ENCODE measurements at places on chromosomes 3 and 15.

GRCh38 chr3:50639055-50639494 lies 22.1 kb downstream of the MAPKAPK3 start:
- no peak for DNase-seq

DNA sequence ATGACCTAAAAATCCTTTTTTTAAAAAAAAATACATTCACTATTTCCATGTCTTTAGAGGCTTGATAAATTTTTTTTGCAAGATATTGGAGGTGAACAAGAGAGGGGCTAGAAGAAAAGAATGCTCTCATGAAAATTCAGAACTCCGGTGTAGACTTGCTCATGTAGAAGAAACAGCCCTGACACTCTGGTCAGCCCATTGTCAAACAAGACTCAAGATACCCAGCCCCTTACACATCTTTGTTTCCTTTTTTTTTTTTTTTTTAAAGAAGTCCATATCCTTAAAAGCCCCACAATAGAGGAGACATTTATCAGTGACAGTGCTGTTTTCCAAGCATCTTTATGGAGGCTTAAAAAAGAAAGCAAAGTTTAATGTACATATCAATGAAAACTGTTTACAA lies 196.8 kb upstream of the RORA start:
- no peak for DNase-seq

- DNase-seq: no peak
Measured at GRCh38 chr15:62455441-62455921, 290.4 kb upstream of the C2CD4B start.

- DNase-seq: no peak
Measured at GRCh38 chr3:114584734-114585371, 291.0 kb downstream of the TIGIT start.

- DNase-seq: no peak
Measured at GRCh38 chr3:134641671-134642300, 9.0 kb downstream of the KY start.

DNA sequence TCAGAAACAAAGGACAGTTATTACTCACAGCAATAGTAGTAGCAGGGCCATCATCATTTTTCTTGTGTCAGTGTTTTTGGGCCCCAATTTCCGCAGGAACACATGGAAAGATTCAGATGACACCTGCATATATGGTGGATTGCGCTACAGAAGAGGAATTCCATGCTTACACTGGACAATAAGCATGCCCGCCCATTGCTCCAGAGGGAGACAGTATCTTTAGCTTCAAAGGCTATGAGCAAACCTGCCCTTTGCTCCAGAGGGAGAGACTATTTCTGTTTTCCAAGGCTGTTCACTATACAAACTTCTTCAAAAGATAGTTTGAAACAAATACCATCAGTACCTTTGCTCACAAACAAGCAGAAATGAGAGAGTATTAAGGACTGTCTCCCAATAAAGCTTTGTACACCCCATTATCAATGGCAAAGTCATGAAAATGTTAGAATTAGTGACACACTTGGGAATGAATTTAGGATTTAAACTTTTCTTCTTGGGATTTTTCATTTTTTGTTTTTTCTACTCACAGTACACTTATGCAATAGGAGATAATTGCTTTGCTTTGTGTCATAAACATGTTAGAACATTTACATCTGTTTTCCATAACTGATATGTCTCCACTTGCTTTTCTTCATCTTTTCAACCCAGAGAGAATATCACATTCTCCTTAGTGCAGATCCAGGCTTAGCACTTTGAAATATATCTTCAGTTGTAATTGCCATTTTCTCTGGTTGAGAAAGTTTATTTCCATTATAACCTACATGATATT lies 564.5 kb upstream of the ZNF717 start:
- no peak for DNase-seq

DNA sequence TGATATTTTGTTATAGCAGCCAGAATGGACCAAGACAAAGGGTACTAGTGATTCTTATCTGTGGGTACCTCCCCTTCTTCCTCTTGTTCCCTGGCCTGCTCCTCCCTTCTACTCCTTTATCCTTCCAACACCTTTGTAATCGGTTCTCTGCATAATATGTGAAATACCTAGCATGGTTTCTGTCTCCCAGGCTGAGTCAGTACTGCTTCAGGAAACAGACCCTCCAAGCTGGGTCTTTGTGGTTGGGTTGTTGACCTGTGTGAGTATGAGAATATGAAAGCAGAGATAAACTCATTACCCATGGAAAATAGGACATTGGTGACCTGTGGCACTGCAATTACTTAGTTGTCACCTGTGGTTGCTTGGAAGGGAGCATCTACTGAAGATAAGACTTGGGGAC lies 69.3 kb upstream of the KLF13 start:
- no peak for DNase-seq

DNA sequence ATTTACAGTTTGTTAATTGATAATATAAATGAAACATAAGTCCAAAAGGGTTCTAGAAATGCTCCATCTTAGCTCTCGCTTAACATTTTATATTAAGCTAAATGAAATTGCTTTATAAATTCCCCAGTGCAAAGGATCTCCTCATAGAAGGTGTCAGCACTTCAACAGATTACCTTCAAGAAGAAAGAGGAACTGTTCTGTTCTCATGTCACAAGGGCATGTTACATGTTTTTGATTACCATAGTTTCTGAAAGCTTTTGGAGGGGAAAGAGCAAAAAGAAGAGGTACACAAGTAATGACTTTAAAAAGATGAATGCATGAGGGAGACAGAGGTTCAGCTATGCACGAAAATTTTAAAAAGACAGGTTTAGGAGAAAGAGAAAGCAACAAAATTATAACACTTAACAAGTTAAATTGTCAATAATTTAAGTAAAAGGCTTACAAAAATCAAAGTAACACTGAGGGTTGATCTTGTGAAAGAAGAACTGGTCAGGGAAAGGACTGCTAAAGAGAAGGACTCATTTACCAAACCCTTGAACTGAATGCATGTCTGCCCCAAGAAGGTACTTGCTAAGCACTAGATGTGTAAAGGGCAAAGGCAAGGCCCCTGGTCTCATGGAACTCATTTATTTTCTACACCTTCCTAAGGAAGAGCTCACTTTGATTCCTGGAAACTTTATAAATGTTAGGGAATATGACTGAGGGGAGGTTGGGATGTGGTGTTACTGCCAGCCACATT lies 45.1 kb downstream of the CCDC191 start:
- no peak for DNase-seq

- DNase-seq: no peak
Measured at GRCh38 chr3:21142949-21143348, 608.1 kb downstream of the ZNF385D start.

DNA sequence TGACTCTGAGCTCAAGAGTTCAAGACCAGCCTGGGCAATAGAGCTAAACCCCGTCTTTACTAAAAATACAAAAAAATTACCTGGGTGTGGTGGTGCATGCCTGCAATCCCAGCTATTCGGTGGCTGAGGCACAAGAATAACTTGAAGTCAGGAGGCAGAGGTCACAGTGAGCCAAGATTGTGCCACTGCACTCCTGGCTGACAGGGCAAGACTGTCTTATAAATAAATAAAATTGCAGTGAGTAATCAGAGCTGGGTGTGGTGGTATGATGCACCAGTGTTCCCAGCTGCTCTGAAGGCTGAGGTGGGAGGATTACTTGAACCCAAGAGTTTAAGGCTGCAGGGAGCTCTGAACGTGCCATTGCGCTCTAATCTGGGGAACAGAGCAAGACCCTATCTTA lies 55.9 kb upstream of the GCNT3 start:
- no peak for DNase-seq

DNA sequence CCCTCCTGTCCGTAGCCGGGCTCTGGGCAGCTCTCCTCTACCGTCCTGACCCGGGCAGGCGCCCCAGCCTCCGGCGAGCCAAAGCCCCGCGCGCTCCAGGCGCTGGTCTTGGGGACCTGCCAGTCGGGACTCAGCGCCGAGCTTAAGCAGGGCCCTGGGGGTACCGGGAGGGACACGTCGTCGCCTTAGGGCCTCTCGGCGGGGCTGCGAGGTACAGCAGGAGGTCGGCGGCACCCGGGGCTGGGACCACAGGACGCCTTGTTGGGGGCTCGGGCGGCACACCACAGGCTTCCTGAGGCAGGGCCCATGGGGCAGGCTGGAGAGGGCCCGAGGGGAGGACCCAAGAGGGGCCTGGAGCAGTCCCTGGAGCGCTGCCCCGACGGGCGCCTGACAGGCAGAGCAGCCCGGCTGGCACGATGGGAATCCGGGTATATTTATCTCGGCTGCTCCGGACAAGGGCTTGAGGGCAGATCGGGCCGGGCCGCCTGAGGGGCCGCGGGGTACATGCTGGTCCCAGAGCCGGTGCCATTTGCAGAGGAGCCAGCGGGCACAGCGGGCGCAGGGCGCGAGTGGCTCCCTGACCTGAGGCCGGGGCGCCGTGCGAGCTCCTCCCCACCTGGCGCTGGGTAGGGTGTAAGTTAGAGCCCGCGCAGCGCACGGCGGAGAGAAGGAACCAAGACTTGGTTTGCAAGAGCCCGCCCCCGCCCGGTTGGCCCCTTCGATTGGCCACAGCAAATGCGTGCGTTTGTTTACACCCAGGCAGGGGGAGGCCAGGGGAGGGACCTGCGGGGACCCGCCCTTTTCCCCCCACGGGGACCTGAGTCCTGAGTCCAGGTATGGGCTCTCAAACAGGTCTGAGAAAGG lies 574 bp downstream of the SLC38A3 start:
- peak; percentile 87 for DNase-seq

GRCh38 chr3:53813229-53813628 lies 33.0 kb downstream of the CHDH start:
- no peak for DNase-seq

DNA sequence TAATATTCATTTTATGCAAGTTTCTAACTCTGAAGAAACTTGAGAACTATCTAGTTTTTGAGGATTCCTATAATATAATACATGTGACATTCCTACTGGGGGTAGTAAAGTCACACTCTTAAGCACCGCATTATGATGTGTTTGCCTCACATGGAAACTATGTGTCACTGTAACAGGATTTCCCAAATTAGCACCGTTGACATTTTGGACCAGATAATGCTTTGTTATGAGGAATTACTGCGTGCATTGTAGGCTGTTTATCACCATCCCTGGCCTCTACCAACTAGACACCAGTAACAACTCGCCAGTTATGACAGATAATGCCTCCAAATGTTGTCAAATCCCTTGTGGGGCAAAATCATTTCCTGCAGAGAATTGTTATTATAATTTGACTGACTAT lies 267.8 kb downstream of the RAP2B start:
- DNase-seq: no peak

- no peak for DNase-seq
Measured at GRCh38 chr3:34294240-34294639, 495.8 kb downstream of the PDCD6IP start.

- DNase-seq: no peak
Measured at GRCh38 chr15:73884159-73884558, 10.8 kb downstream of the TBC1D21 start.

DNA sequence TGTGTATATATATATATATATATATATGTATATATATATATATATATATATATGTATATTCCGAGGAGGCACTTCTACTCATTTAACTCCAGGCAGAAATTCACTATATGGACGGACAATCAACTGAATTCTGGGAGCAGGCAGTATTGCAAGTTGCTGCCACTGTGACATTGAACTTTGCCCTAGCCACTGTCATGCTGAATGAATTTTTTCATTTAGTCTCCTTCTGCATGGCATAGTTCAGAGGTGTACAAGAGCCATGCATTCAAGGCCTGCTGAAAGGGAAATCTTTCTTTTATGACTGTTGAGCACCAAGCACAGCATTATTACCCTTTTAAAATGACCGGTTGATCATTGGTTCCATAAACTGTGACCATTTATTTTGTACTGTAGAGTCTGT lies 176.2 kb upstream of the THRB start:
- no peak for DNase-seq

DNA sequence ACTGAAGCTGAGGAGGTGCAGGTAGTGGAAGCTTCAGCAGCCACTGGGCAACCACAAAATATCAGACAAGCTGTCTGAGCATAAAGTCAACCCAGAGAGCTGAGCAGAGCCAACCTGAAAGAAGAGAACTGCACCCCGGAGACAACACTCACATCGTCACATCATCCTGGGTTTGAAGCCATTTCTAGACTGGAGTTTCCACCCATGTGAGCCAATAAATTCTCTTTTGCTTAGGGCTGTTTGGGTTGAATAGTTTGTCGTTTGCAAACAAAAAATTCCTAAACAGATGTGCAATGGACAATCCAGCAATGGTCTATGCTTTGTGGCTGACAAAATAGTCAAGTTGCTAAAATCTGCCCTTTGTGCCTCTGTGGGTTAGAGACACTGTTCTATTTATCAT lies 15.3 kb upstream of the RAD18 start:
- no peak for DNase-seq

DNA sequence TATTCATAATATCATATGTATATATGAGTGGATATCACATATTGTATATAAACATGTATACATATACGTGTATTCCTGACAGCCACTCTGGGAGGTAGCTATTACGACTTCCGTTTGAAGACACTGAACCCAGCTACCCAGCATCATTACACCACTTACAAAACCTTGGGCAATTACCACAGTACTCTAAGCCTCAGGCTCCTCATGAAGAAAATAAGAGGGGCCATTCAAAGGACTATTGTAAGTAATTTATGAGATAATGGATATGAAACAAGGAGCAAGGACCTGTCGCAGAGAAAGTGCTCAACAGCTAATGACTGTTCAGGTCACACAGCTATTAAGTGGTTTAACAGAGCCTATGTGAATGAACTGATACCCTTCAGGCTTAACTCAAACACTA lies 52.4 kb downstream of the KCNMB2 start:
- no peak for DNase-seq

DNA sequence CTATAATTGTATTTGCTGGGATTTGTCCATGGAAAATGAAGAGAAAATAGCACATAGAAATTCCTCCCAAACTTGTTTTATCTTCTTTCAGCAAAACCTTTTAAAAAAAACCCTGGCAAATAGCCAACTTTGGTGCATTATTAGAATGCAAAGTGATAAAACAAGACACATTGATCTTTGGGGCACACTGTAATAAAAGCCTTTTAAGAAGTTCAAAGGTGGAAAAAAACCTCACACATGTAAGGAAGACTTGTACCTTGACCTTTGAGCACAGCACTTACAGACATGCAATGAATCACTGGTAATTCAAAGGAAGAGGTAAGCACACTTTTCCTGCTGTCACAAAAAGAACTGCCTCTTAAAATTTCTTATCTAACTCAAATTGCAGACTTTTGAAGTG lies 8.0 kb upstream of the MORC1 start:
- no peak for DNase-seq

- DNase-seq: no peak
Measured at GRCh38 chr3:130316169-130316568, 29.3 kb upstream of the COL6A5 start.

DNA sequence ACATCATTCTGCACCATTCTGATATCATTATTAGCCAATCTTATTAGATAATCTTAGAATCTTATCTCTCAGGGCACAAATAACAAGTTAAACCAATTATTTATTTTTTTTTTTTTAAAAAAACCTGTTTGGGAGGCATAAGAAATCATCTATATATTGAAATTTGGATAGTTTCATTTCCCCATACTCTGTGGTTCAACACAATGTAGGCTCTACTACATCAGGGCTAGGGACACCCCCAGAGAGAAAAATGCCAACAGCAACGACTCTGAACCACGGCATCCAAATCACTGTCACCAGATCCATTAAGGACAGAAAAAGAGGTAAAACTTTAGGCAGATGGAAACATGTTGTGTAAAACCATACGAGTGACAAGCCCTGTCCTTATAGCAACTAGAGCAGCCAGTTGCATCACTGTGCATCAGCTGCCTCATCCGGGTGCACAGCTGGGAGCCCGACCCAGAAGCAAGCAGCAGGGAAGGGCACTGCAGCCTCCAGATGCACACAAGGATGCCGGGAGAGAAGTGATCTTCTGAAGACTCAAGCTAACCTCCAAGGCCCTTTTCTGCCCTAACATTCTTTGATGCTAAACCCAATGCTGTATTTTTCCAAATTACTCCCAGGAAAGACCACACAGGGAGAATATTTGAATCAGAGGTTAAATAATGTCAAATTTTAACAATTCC lies 381.1 kb downstream of the CTNNB1 start:
- DNase-seq: peak; percentile 32
